Activated naive CD4-positive, alpha-beta T cell (primary cell): ENCODE measurements at places on chromosomes 5 and 9.

DNA sequence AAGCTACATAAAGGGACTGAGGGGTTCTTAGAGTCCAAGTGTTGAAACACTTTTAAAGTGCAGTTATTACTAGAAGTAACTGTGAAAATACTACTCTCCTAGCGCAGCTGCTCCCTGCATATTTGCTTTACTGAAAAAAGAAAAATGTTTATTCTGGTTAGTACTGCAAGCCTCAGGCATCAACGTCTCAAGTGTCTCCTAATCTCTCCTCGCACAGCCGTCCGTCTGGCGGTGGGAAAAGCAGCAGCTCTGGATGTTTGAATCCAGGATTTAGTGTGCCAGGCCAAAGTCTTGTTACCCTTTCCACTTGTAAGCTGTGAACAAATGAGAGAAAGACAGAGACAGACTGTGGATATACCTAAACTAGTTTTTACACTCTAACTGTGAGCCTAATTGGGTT, 31.1 kb downstream of the RORB start:
- no peak for DNase-seq

- no peak for DNase-seq
Measured at GRCh38 chr9:34454571-34455065, 3.8 kb downstream of the FAM219A start.

DNA sequence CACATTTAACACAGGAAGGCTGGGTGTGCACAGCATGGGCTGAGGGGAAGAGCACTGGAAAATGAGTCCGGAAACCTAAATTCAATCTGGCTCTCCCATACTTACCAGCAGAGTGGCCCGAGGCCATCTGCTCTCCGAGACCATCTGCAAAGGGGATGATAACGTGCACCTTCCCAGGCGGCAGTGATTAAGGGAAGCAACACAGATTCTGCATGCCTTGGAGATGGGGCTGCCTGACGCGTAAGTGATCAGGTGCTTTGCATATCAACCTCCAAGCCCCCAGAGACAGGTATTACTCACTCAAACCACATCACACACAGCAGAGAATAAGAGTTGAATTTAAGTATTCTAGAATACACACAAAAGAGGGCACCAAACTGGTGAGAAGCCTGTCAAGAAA, 9.1 kb downstream of the EPB41L4B start:
- DNase-seq = no peak

DNA sequence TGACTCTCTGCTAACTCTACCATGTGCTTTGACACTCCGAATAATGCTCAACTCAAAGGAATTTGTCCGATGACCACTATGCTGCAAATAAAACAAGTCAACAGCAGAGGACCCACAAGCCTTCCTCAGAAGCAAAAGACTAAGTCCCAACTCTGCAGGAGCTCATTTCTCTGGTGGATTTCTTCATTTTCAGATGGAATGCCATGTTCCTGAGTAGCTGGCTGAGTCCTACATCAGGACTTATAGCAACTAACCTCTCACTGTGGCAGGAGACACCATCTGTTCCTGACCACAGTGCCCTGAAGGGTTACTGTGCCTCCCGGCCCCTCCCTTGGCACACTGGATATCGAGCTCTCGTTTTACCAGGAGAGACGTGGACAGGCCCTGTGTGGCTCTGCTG, 20.8 kb downstream of the LHFPL2 start:
- no peak for DNase-seq

DNA sequence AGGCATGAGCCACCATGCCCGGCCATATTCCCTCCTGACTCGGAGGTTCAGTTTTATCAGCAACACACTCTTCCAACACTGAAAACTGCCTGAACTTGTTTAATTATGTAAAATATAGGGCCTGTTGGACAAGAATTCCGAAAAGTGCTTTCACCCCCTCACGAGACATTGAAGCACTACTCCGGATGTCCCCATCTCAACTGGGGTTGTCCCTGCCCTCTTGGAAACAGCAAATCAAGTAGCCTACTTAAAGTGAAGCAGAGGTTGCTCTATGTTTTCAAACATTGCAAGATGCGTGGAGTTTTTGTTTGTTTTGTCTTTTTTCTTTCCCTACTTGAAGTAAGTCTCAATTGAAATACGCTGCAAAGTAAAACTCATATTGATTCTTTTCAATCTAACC, 7.6 kb downstream of the PTGER4 start:
- DNase-seq = no peak

DNA sequence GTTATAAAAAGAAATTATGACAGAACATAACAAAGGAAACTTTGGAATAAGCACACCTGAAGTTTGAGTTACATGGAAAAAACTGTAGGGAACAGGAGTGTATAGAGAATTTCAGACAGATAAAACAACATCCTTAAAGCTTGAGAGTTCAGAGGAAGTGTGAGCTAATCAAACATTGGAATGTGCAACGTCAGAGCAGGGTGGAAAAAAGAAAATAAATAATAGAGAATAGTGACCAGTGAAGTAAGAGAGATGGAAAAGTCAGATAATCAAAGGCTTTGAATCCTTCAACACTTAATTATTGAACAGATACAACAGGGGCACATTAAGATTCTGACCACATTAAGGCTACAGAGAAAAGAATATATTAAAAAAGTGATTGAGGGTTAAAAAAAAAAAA, 128.5 kb upstream of the CDH10 start:
- DNase-seq = no peak

GRCh38 chr5:133702791-133703770, 90.7 kb upstream of the FSTL4 start:
- no peak for DNase-seq

DNA sequence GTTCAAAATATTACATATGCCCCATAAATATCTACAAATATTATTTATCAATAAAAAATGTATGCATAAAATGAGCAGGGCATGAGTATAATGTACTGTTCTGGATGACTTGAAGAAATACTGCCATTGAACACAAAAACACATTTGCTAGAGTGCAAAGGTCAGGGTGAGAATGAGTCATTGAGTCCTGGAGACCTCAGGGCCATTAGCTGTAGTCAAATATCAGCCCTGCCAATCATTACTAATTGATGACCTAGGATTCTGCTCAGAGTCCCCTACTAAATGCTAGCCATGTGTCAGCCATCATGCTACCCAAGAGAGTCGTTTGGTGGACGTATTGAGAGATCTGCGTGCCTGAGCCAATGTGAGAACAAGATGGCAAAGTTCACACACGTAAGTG, 80.3 kb upstream of the FAM169A start:
- no peak for DNase-seq

DNA sequence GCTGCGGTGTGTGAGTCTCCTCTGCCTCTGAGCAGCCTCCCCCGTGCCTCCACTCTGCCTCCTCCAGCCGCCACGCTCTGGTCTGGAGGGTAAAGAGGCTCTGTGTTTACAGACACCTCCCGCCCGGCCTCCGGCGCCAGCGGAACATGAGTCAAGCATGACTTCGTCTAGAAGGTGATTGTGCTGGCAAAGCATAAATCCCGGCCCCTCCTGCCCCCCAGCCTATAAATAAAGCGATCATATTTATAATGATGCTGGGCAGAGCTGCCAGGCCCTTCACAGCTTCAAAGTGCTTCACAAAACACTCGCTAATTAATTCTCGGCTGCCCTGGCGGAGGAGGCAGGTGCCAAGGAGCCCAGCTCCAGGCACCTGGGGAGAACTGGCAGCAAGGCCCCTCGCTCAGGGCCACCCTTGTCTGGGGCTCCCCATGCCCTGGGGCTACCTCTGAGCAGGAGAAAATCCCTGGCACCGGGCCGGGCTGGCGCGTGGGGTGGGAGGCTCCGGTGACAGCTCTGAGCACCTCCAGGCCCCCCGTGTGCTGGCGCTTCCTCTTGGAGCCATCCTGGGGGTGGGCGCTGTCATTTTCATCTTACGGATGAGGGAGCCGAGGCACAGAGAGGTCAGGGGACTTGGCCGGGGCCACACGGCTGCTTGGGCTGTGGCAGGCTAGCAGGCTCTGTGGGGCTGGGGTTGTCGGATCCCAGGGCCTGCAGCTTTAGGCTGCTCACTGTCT, 87.8 kb downstream of the RXRA start:
- no peak for DNase-seq

DNA sequence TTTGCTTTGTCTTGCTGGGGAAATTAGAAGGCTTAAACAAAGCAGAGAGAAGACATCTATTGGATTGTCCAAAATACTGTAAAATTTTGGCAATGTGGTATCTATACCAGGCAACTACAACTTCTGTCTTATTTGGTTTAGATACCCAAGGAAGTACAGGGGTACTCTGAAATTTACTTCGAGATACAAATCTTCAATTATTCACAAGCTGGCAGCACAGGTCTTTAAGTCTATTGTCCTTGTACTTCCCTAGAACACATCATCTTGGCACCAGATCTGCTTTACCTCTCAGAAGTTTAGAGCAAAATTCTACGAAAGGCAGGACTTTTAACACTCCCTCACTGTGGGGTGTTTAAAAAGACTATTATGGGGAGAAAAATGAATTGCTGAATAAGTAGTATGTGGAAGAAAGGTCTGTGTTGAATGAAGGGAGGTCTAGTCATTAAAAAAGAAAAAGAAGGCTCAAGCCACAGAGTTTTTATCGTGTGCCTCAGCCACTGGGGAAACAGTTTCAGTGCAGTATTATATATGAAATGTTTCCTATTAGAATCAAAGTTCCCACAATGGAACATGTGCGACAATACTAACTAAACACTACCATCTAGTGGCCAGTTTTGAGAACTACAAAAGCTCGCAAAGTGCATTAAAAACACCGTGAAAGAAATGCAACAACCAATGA, 93.7 kb downstream of the PDE4D start:
- DNase-seq = no peak

GRCh38 chr5:82641331-82642003, 363.3 kb upstream of the RPS23 start:
- no peak for DNase-seq

- DNase-seq = no peak
Measured at GRCh38 chr5:57082441-57083067, 91.3 kb upstream of the GPBP1 start.

- DNase-seq = no peak
Measured at GRCh38 chr5:67506241-67506640, 309.6 kb upstream of the CD180 start.

DNA sequence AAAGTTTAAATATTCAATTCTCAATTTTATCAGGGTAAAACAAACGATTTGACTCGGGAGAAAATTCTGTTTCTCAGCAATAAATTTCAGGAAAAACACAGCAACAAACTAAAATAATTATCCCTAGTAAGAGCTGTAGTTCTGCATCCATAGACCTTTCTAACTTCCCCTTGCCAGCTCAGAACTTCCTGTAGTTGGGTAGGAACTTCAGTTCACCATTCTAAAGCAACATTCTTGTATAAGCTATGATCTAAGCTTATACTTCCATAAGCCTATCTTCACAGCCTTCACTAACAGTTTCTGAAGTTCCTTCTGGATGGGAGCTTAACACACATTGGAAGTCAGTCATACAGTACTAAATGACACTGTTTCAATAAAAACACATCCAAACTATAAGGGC, 96.6 kb downstream of the UBAP2 start:
- DNase-seq = no peak

DNA sequence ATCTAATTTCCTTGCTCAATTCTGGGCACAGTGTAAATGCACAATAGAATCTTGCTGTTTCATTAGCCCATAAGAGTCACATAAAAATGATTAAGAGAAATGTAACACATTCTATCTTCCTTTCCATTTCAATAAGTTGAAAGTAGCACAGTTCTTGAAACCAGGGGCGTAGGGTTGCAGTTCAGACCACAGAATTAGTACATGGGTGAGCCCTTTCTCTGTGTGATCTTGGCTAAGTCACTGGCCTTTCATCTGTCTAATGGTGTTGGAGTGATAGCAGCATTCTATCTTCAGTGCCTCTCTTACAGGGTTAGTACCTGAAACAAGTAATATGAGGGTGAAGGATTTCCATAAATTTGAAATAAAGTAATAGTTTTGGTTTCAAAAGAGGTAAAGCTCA, 445.3 kb upstream of the ZNF462 start:
- no peak for DNase-seq

- DNase-seq = no peak
Measured at GRCh38 chr9:92035146-92035545, 80.1 kb downstream of the SPTLC1 start.

GRCh38 chr5:6632324-6632887, 438 bp downstream of the NSUN2 start:
- no peak for DNase-seq

DNA sequence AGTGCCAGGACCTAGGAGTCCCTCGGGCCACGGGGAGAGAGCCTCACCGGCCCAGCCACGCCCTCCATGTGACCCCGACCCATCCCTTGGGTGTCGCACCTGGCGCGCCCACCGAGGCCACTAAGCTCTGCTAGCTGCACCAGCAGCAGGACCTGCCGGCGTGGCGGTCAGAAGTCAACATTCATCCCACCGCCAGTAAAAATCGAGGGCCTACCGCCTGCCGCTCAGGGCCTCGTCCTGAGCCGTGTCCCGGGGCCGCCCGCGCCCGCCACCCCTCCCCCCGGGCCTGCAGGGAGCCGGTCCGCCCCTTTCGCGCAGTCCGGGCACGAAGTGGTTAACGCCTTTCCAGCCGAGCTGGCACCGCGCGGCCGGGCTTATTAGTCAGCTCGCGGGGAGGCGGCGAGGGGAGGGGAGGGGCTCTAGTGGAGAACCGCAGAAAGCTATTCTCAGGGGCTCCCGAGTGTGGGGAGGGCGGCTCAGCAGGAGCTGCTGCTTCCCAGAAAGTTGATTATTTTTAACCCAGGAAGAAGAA, 124.4 kb downstream of the C9orf50 start:
- peak; percentile 68 for DNase-seq

GRCh38 chr5:58188262-58188651, 271.6 kb downstream of the PLK2 start:
- DNase-seq = no peak

GRCh38 chr5:58629271-58630159, 46.6 kb downstream of the RAB3C start:
- DNase-seq = no peak

DNA sequence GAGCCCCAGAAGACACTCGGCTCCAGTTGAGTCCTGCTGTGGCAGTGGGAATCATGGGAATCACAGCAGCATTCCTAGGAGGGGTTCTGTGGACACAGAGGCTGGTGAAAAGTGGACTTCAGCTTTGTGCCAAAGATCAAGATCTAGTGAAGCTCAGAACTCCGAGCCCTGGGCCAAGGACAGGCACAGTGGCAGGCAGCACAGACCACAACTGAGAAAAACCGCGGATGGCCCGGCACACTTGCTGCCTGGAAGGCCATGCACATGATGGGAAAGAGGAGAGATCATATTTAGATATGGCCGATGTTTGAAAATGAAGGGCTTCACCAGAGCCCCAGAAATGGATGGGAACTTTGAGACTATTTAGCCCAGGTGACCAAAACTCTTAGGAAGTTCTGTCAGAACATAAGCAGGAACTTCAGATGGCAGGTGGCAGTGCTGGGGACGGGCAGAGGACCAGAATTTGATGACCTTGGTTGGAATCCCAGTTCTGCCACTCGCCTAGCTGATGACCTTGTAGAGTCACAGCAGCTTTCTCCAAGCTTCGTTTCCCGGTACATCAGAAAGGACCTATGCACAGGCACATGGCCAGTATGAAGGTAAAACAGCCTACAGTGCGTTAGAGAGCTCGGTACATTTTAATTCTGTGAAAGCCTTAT, 18.0 kb downstream of the BARHL1 start:
- no peak for DNase-seq

- DNase-seq = no peak
Measured at GRCh38 chr5:175896301-175897040, 25.1 kb downstream of the CPLX2 start.

GRCh38 chr5:136730426-136730825, 365.1 kb upstream of the TRPC7 start:
- no peak for DNase-seq
